ENCODE measurements at places on chromosomes 7 and 10.
A peak's percentile ranks its signal among the peaks of the same experiment; 100 is the strongest.

GRCh38 chr7:81198766-81199165 is 279.9 kb upstream of the SEMA3C start:
- DNase-seq: no peak

- DNase-seq: no peak
Measured at GRCh38 chr10:16954280-16955030, 137.2 kb upstream of the RSU1 start.

DNA sequence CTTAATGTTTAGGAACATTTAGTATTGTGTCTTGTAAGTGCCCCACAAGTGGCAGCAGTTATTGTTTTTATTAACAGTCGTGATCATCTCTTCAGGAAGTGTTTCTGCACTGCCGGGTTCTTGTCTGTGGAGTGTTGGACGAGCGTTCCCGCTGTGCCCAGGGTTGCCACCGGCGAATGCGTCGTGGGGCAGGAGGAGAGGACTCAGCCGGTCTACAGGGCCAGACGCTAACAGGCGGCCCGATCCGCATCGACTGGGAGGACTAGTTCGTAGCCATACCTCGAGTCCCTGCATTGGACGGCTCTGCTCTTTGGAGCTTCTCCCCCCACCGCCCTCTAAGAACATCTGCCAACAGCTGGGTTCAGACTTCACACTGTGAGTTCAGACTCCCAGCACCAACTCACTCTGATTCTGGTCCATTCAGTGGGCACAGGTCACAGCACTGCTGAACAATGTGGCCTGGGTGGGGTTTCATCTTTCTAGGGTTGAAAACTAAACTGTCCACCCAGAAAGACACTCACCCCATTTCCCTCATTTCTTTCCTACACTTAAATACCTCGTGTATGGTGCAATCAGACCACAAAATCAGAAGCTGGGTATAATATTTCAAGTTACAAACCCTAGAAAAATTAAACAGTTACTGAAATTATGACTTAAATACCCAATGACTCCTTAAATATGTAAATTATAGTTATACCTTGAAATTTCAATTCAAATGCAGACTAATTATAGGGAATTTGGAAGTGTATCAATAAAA is 22.2 kb downstream of the PLA2G12B start:
- no peak for DNase-seq

DNA sequence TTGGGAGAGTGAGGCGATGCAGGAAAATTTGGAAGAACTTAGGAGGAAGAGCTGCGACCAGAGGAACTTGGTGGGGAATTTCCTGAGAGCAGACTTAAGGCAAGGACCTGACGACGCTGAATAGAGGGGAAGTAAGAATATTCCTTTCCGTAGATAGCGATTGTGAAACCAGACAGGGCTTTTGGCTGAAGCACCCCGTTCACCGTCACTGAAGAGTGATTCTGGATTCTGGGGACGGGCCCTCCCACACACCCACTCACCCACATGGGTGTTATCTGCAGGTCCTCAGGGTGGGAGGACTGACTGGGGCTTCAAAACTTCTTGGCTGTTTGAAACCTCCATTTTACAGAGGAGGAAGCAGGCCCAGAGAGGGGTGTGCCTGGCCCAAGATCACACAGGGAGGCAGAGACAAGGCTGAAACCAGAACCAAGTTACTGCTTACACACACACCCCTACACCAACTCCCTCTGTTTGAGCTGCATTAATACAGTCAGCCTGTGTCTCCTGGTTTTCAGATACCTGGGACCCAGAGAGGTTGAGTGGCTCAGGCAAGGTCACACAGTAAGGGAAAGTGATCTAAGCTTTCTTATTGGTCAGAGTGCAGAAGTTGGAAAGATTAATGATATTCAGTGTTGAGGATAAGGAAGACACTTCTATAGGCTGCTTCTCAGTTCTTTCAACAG is 37.2 kb upstream of the CDH23 start:
- no peak for DNase-seq

- no peak for DNase-seq
Measured at GRCh38 chr10:102112210-102112817, 7.9 kb downstream of the LDB1 start.

DNA sequence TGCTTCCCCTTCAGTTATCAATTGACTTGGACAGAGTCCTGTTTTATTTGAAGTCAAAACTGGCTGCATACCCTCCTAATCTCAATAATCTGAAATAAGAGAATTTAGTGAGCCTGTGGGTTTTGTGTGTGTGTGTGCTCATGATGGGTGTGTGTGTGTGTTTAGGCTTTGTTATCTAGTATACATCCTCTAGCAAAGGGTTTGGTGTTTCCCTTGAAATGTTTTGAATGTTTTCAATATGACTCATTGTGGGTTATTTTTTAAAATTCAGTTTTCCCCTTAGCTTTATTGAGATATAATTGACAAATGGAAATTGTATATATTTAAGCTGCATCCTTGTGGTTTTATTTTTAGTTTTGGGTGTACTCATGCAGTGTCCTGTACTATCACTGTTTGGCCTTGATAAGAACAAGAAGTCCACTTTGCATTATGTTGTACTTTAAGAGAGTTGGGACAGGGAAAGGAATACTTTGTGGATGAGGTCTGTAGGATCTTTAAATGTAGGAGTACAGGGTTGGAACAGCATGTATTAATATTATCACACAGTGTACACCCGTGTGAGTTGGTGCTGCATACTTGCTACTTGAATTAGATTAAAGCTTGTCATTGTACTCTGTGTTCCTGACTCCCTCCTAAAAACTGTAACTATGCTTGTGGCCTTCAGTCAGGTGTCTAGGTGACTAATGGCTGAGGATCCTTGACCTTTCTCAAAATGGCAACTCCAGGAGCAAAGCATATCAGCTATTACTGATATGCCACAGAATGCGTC is 58.3 kb downstream of the VCL start:
- peak; percentile 6 for DNase-seq

DNA sequence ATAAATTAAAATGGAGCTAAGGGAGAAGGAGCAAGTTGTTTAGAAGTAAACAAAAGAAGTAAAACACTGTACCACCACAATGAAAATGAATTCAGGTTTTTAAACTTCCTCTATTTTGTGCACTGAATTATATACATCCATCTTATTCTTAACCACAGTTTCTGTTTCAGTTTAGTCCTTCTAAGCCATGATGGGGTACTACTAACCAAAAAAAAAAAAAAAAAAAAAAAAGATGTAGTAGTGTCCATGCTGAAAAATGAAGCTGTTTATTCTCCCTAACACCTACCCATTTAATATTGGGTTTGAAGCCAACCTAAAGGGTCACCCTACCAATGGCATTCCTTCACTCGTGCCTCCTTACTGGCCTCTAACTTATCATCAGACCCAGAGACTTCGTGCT is 3.4 kb upstream of the BMPR1A start:
- DNase-seq: no peak

- no peak for DNase-seq
Measured at GRCh38 chr10:34083567-34083966, 731.5 kb downstream of the PARD3 start.

- DNase-seq: no peak
Measured at GRCh38 chr7:116779216-116779615, 83.2 kb upstream of the CAPZA2 start.

DNA sequence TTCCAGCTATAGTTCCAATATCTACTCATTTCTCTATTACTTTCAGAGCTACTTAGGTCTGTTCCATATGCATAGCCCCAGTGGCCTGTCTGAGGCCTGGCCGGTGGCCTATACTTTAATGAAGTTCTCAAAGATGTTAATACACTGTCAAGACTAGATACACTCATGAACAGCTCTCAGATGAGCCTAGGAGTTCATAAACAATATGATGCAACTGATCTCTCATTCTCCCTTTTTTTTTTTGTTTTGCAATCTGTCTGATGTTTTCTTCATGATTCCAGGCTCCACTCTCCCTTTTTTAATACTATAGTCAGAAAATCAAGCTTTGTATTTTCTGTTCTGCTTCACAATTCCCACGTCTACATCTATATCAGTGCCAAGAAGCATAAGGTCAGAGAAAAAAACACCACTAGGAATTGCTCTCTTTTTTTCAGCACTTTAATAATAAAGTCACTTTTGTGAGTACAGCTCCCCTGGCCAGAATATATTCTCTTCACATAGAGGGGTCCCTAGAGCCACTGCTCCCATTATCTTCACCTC is 321.0 kb downstream of the C7orf25 start:
- DNase-seq: no peak

- no peak for DNase-seq
Measured at GRCh38 chr10:923844-924523, 7.5 kb downstream of the LARP4B start.

DNA sequence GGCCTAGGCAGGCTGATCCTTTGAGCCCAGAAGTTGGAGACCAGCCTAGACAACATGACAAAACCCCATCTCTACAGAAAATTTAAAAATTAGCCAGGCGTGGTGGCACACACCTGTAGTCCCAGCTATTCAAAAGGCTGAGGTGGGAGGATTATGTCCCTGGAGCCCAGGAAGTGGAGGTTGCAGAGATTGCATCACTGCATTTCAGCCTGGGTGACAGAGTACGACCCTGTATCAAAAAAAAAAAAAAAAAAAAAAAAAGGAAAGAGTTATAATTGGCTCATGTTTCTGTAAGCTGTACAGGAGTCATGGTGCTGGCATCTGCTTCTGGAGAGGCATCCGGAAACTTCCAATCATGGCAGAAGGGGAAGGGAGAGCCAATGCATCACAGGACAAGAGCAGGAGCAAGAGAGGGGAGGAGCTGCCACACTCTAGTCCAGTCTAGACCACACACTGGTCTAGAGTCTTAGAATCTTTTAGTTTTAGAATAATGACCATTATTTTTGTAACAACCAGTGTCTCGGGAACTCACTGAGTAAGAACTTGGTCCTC is 16.8 kb downstream of the DOCK1 start:
- DNase-seq: no peak

DNA sequence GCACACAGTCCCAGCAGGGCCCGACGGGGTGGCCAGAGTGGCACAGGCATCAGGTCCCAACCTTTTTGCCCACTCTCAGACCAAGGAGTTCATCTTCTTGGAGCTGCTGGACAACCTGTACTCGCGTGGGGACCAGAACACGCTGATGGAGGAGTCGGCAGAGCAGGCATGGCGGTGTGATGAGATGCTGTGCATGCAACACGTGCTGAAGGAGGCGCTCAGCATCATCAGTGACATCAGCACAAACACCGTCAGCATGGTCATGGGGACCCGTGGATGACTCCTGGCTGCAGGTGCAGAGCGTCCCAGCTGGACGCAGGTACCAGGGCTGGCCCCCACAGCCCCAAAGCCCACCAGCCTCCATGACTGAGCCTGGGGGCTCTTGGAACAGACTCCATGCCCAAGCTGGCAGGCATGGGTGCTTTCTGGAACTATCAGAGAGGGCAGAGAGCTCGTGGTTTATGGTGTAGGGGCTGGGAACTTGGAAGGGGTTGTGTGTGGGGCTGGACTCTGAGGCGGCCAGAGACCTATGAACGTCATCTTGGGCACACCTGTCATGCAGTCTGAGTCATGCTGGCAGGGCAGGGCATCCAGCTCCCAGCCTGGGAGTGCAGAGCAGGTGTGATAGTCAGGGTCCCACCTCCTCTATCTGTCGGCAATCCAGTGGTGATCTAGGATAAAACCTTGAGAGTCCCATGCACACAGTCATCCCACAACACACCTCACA is 8.2 kb upstream of the MTPAP start:
- DNase-seq: no peak

DNA sequence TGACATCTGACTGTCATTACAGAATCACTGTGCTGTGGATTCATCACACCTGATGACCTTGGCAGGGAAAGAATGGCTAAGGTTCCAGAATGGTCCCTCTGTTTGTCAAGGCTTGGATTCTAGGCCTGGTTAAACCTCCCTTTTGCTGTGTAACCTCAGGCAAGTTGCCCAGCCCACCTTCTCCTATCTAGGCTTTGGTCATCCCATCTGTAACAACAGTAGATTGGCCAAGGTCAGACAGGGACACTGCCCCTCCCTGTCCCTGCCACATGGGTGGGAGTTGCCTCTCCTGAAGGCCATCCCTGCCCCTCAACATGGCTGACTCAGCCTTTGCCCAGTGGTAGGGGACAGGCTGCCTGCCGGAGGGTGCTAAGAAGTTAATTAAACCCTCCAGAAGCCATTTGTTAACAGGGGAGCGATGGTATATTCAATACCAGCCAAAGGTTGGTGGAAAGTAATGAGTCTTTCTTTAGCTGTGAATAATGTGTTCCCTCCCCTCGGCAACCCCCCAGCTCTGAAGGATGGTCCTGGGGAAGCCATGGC is 149.8 kb upstream of the PCBD1 start:
- no peak for DNase-seq

GRCh38 chr10:103648636-103649532 is 155.4 kb downstream of the NEURL1 start:
- no peak for DNase-seq

- DNase-seq: no peak
Measured at GRCh38 chr7:754531-755412, 27.7 kb upstream of the PRKAR1B start.

DNA sequence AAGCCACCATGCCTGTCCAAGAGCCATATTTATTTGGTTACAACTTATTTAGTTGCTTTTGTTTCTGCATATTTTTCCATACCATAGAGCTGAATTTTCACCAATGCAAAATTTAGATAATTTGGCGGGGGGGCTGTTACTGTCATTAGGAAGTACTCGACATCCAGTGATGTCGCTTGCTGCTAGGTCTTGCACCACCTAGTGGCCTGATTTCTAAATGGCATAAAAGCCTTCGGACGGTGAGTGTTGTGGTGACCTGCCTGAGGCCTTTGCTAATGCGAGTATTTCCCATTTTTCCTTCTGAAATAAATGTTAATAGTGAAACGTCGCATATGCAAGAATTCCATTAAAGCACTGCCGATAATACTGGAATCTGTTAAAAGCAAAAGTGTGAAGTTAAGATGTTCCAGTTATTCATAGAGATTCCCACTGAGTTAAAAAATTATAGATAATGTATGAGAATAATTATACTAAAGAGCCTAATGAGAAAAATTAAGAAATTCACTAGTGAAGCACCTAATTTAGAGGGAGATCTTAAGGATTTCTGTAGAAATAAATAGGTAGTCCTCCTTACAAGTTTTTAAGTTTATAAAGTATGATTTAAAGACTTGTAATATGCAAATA is 86.1 kb upstream of the DNAJB6 start:
- DNase-seq: peak; percentile 51

- no peak for DNase-seq
Measured at GRCh38 chr7:92797284-92797683, 39.1 kb downstream of the CDK6 start.

DNA sequence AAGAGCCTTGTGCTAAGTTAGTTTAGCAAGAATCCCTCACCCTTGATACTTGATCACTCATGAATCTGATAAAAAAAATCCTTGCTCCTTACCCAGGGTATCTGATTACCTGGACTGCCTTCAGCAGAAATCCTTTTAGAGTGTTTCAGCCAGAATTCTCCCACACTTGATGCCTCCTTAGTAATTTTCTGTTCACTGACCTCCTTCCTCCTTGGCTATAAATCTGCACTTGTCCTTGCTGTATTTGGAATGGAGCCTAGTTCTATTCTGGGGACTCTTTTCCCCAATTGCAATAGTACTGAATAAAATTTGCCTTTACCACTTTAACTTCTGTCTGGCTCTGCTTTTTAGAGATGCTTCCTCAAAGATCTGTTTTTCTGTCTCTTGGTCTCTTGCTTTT is 84.9 kb downstream of the RPS24 start:
- no peak for DNase-seq
